CD4-positive, alpha-beta T cell treated with Interleukin-17A for 1 hour (primary cell): ENCODE measurements at places on chromosomes 6 and 20.

DNA sequence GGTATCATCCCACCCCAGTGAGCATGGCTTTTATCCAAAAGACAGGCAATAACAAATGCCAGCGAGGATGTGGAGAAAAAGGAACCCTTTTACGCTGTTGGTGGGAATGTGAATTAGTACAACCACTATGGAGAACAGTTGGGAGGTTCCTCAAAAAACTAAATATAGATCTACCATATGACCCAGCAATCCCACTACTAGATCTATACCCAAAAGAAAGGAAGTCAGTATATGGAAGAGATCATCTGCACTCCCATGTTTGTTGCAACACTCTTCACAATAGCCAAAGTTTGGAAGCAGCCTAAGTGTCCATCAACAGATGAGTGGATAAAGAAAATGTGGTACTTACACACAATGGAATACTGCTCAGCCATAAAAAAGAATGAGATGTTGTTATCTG lies 5.9 kb upstream of the KIAA1755 start:
- no peak for DNase-seq

DNA sequence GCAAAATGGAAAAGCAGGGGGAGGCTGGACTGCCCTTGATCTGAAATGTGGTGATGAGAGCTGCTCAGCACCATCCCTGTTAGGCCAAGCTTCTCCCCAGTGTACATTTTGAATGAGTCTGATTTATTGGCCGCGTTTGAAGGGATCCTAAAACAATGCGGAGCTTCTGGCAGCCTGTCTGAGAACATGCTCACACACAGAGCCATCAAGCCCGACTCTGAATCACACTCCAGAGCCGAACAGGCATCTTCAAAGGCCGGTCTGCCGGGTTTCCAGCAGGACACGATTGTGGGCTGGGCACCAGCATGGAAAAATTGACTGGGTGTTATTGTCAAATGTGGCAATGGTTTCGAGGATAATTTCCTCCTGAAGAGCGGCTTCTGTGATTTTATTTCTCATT lies 235.9 kb downstream of the TFAP2C start:
- DNase-seq: no peak

DNA sequence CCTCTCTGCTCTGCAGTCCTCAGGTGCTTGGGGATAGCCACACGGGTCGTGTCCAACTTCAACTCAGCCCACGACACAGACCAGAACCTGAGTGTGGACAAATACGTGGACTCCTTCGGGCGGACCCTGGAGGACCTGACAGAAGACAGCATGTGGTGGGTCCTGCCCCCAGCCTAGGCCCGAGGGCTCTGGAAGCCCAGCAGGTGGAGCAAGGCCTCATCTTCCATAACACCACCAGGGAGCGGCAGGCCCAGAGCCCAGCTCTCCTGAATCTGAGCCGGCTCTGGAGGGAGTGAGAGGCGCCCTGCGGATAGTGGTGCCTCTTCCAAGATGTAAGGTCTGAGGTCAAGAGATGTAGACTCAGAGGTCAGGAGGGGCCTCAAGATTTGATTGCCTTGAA lies 19.6 kb downstream of the TGM6 start:
- no peak for DNase-seq

- no peak for DNase-seq
These were observed 137.8 kb downstream of the CENPW start for GRCh38 chr6:126477678-126478077.

DNA sequence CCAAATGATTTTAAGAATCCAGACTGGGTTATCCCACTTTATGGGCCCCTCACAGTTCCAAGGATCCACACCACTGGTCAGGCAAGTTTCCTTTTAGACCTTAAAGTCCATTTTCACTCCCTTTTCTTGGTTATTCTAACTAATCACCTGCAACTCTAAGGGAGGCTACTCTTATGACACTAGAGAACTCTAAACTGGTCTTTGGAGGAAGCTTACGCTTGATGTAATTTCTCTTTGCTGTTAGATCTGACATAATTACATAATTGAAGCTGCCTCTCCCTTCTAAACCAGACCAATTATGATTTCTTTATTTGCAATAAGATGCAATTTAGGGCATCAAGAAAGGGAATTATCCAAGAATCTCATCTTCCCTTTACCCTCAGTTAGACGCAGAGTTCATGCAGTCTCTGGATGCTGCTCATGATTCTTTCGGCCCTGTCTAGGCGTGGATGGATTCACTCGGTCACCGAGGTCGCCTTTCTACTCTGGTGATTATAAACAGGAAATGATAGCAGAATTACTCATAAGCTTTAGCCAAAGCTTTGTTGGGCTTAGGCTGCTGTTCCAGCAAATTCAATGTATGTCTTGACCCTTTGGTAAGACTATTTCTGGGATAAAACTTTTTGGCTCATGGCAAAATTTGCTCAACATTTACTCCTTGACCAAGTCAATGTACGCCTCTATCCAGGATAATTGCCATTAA lies 166.4 kb upstream of the PRND start:
- no peak for DNase-seq

- no peak for DNase-seq
These were observed 76.1 kb downstream of the IPCEF1 start for GRCh38 chr6:154280521-154280920.

DNA sequence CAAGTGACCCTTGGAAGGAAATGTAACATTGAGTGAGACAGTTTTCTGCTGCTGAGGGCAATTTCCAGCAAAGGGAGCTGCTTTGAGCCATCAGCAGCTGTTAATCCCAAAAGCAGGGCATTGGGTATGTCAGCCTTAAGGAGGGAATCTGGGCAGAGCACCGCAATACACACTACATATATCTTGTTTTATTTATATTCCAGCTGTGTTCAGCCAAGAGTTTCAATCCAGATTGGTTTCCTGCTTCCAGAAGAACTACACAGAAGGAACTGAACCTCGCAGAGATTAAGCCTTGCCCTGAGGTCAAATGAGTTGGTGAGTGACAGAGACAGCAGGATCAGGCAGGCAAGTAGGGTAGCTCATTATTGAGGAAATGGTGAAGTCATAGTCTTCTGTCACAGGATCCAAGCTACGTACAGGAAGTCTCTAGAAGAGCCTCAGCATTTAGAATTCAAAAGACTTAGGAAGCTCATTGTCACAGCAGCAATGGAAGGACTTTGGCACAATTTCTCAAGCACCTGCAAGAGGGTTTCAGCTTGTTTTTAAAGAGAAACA lies 109.9 kb upstream of the HEY2 start:
- no peak for DNase-seq

DNA sequence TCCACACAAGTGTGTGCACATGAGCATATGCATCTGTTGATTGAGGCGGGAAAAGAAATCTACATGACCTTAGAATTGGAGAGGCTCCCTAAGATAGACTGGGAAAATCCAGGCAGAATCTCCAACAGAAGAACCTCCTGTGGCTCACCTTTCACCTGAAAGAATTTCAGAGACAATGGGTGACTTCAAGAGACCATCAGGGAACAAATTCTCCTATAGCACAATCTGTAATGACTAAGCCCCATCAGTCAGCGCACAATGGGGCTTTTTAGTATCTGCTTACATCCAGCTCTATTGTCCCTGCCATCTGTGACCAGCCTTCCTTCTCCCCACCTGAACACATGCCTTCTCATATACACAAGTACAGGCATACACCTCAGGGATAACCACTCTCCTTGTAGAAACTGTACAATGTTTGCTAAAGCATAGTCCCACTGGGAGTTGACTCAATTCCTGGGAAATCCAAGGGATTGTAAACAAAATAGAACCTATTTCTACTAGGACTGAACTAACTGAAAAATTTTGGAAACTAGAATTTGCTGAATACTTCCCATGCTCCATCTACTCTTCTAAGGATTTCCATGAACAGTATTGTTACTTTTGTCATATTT lies 150.8 kb upstream of the STXBP5 start:
- no peak for DNase-seq

- no peak for DNase-seq
These were observed 752.2 kb upstream of the MARCKS start for GRCh38 chr6:113104951-113105350.

DNA sequence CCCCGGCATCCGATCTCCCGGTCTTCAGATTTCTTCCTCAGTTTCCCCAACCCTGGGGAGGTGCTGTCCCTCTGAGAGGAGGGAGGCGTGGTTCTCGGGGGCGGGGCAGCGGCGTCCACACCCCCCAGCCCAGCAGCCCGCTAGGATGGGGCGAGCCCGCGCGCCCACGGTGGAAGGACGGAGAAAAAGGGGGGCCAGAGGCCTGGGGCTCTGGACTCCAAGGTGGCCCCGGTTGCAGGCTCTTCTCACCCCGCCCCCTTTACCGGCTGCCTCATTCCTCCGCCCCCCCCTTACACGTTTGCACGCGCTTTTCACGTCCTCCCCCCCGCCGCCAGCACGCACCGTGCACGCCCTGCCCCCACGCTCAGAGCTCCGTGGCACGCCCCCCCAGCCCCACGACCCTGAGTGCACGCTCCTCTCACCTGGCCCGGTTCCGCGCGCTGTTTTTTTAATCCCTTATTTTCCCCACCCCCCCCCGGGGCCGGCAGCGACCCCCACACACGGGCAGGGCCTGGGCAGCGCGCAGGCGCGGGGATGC lies 402 bp downstream of the ZBTB12 start:
- DNase-seq: peak; percentile 66

GRCh38 chr20:44581515-44581914 lies 864 bp upstream of the PKIG start:
- no peak for DNase-seq

DNA sequence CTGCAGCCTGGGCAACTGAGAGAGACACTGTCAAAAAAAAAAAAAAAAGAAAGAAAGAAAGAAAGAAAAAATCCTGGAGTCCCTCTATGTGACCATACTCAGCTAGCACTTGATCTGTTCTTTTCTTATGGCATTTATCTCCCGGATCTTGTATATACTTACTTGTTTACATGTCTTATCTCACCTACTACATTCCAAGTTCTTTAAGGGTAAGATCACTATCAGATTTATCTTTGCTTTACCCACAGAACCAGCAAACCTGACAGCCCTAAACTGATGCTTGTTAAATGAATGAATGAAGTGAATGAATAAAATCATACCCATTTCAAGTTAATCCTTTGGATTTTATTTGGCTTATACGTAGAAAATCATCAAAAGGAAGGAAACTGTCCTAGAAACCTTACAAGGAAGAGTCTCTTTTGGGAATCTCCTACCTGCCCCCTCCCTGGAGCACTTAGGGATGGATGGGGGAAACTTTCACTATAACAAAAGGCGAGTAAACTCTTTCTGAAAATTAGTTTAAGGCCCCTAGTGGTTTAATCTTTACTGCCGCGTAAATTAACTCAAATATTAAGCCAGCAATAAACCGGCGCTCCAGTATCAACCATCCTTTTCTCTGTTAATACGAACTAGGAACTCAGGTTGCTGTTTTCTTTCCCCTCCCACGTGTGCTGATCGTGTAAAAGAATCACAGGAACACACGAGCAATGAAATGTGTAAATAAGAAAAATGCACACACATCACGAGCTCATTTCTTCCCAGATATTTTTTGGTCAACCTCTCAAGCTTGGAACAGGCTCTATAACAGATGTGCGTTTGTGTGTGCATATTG lies 1.3 kb upstream of the UTRN start:
- no peak for DNase-seq

GRCh38 chr20:50462093-50462690 lies 48.0 kb upstream of the PTPN1 start:
- DNase-seq: no peak

- DNase-seq: no peak
These were observed 18.6 kb upstream of the MICB start for GRCh38 chr6:31479151-31479932.

- no peak for DNase-seq
These were observed 25.9 kb downstream of the NUDT3 start for GRCh38 chr6:34366639-34366921.

DNA sequence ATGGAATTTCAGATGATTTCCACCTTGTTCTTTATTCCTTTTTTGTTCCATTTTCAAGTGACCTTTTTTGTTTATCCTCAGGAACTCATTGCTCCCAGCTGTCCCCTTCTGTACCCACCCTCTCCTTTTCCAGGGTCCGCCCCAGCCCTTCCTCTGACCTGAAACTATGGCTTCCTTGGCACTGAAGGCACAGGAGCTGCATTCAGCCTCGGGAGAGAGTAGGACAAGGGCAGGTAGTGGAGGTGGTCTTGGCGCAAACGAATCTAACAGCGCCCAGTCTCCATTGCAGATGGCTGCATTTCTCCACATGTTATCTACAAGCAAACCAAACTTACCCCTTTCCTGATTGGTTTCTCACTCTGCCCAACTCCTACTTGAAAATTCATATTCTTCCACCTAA lies 8.8 kb upstream of the ULBP2 start:
- DNase-seq: no peak

DNA sequence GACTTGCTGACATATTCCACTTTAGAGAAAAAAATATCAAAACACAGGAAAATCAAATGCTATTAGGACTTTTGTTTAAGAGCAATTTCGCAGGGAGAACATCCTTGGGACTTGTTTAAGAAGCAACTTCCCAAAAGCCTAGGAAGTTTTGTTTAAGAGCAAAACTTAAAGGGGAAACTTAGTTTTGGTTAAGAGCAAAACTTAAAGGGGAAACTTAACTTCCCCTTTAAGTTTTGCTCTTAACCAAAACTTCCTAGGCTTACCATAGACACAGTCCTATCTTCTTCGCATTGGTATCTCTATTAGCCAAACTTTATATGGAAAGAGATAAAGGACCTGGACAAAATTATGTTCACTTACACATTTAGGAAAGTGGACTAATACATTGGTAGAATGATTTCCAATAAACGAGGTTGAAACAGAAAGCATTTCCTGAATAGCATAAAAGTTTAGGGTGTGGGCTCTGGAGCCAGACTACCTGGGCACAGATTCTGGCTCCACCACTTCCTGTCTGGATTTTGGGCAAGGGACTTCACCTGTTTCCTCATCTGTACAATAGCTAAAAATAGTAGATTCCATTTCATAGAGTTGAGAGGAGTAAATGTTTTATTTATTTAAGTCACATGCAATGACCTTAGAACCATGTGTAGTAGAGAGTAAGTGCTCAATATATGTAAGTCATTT lies 15.7 kb downstream of the PAQR8 start:
- DNase-seq: peak; percentile 34

- DNase-seq: no peak
These were observed 180.8 kb upstream of the CST7 start for GRCh38 chr20:24768201-24768636.

DNA sequence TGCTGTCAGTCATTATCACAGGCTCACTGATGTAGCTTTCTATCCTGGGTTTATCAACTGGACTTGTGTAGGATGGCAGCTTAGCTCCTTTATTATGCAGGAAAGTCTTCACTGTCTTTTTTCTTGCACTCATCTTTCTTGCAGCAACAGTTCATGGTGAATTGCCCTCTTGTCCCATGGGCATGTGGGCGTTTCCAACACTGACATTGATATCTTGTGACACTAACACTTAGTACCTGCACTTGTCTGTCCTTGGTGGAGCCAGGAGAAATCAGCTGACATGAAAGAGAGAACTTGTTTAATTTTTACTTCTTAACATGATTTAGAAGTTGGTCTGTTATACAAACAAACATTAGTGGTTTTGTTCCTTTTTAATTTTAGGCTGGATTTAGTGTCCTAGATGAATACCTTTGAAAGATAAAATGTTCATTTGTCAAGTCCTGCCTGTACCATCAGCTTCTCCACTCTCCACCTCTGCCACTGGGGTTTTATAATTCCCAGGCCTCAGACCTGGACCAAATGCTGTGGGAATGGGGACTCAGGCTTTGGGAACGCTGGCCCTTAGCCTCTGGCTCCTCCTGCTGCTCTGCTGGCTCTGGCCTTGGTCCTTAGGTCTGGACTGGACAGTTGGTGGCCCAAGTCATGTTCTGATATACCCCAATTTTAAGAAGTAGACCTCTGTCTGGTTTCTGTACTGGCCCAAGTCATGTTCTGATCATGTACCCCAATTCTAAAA lies 161.0 kb upstream of the LAMP5 start:
- no peak for DNase-seq
